Ovary (tissue), 10 donors: ENCODE measurements at places on chromosomes 7 and 10. TPM values are rescaled to one million over a fixed set of nuclear protein-coding genes. Genes with fewer than 3 reads are reported as not detected.
A peak's percentile ranks its signal among the peaks of the same experiment; 100 is the strongest.

DNA sequence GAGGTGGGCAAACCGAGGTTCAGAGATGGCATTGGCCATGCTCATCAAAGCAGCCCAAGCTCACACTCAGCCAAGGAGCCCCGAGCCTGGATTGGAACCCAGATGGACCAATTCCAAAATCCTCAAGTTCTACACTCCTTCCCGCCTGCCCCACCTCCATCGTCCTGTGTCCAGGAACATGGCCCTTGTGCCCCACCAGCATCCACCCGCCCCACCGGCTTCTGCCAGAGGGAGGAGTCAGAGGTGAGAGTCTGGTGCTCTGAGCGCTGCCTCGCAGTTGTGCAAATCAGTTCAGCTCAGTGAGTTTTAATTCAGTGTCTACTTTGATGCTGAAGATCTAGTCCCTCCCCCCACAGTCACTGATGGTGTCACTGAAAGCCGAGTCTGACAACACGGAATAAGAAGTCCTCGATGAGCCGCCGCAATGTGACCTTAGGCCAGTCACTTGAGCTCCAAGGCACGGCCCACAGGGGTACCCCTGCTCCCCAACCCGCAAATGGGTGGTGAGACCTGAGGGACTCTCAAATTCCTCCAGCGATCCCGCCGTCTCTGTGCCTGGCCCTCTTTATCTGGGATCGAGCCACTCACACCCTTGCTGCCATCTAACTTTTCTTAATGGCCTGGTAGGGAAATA, 26.3 kb downstream of the PRKAG2 start:
- no peaks in the 10 kb centered on the region for H3K4me1 ChIP-seq
- H3K27ac ChIP-seq = no peak overlapping the region
- no peaks in the 10 kb centered on the region for H3K36me3 ChIP-seq
- DNase-seq = no peak

DNA sequence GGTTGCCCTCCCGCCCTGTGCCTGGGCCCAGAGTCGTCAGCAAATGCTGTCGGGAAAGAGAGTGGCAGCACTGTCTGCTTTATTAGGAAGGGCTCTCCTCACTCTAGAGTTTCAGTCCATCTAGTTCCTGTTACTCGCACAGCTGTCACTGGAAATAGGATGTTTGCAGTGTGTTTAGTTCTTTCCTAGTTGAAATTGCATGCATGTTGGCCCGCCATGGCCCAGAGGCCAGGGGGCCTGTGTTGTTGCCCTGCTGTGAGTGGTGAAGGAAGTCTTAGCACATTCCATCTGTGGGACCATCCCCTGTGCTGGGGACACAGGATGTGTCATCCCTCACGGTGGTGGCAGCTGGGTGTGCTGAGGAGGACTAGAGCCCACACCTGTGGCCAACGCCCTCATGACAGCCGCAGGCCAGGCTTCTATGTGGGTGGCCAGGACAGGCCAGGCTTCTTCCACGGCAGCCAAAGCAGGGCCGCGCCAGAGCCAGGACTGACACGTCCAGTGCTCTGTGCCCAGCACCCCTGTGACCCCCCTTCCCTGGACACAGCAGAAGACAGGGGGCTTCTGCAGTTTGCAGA, 45.4 kb downstream of the ZNF467 start:
- no peak overlapping the region for H3K27ac ChIP-seq
- no peaks in the 10 kb centered on the region for H3K4me1 ChIP-seq

GRCh38 chr10:78212060-78212785, 178.6 kb downstream of the RPS24 start:
- H3K36me3 ChIP-seq = no peaks in the 10 kb centered on the region
- no peaks in the 10 kb centered on the region for H3K27me3 ChIP-seq
- no peak overlapping the region for H3K4me3 ChIP-seq
- H3K27ac ChIP-seq = no peak overlapping the region
- DNase-seq = peak; percentile 65

DNA sequence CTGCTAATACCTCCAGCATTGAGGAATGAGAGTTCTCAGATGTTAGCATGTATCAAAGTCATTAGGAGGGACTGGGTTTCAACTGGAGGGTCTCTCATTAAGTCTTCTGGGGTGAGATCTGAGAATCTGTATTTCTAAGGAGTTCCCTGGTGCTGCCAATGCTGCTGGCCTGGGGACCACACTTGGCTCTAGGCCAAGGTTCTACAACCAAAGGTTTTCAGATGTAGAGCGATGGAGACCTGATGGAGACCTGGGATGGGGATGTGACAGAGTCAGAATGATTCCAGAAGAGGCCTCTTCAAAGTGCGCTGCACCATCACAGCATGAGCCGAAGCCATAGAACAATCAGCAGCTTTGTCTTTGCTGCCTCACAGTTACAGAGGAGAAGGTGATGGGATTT, 27.2 kb downstream of the ST8SIA6 start:
- no peak for DNase-seq
- peaks cover 1% of the 10 kb centered on the region for H3K4me1 ChIP-seq
- no peaks in the 10 kb centered on the region for H3K27me3 ChIP-seq
- no peak overlapping the region for H3K27ac ChIP-seq

DNA sequence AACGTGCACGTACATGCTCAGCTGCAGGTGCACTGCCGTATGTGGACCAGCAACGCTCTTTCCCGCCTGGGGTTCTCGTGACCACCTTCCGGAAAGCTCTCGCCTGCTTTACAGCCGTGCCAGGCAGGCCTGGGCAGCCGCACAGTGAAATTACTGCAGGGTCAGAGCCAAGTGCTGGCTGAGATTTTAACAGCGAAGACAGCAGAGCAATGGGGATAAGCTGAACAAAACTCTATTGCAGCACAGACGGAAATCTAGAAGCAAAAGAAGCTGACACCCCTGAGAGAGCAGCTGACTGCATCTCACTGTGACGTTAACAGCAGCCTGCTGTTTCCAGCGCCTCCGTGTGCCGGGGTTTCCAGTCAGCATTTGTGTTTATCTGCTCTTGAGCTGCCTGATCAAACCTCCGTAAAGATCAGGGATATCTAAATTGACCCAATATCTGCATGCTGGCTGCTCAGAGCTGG, 179.0 kb downstream of the DIP2C start:
- no peak for DNase-seq
- H3K27me3 ChIP-seq = no peaks in the 10 kb centered on the region
- no peaks in the 10 kb centered on the region for H3K36me3 ChIP-seq
- H3K27ac ChIP-seq = no peak overlapping the region

- no peaks in the 10 kb centered on the region for H3K27me3 ChIP-seq
- H3K4me1 ChIP-seq = no peaks in the 10 kb centered on the region
- H3K27ac ChIP-seq = peak overlapping the region; percentile 66
- DNase-seq = peak; percentile 59
- peak overlapping the region; percentile 29 for H3K4me3 ChIP-seq
Observed at GRCh38 chr10:30583778-30584415, 45.7 kb downstream of the LYZL2 start.

- H3K27me3 ChIP-seq = no peaks in the 10 kb centered on the region
- H3K4me1 ChIP-seq = peaks cover 1% of the 10 kb centered on the region
- H3K36me3 ChIP-seq = peaks cover 3% of the 10 kb centered on the region
- H3K4me3 ChIP-seq = no peak overlapping the region
Observed at GRCh38 chr7:27547401-27547800, 115.3 kb downstream of the HIBADH start.

- DNase-seq = no peak
- no peak overlapping the region for H3K4me3 ChIP-seq
- no peaks in the 10 kb centered on the region for H3K36me3 ChIP-seq
- H3K4me1 ChIP-seq = peaks cover 2% of the 10 kb centered on the region
Observed at GRCh38 chr10:125520968-125521367, 162.0 kb downstream of the TEX36 start.

- no peak overlapping the region for H3K27ac ChIP-seq
- peaks cover 17% of the 10 kb centered on the region for H3K4me1 ChIP-seq
- H3K4me3 ChIP-seq = no peak overlapping the region
- DNase-seq = no peak
Observed at GRCh38 chr7:47809387-47809786, 138.9 kb downstream of the PKD1L1 start.

The CTAGE8 gene
- total RNA-seq = 0.46 TPM
